ENCODE measurements at places on chromosomes 4 and X.

- no peak for DNase-seq
- H3K27ac ChIP-seq: no peak overlapping the region
- H3K36me3 ChIP-seq: no peaks in the 10 kb centered on the region
- no peaks in the 10 kb centered on the region for H3K27me3 ChIP-seq
- H3K4me3 ChIP-seq: no peak overlapping the region
These were observed 2384.1 kb downstream of the PCDH7 start for GRCh38 chr4:33104273-33104672.

GRCh38 chr4:158450741-158451140 lies 70.9 kb upstream of the RXFP1 start:
- no peak overlapping the region for H3K27ac ChIP-seq
- no peak for DNase-seq
- H3K4me3 ChIP-seq: no peak overlapping the region
- no peaks in the 10 kb centered on the region for H3K27me3 ChIP-seq

DNA sequence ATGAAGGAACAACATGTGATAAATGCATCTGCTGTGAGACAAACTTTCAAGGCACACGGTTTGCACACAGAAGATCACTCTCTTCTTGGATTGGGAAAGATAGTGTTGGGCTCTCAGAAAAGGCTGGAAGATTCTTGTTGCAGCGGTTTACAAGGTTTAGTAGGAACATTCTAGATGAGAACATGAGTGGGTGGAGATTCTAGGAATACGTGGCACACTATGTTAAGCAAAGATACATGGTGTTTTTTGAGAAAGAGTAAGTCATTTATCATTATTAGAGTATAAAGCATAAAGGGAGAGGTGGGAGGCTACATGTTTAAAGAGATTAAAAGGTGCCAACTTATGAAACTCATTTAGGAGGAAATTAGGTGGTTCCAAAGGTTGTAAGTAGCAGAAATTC lies 348.8 kb upstream of the HS3ST1 start:
- no peaks in the 10 kb centered on the region for H3K27me3 ChIP-seq
- H3K4me3 ChIP-seq: no peak overlapping the region
- no peak overlapping the region for H3K27ac ChIP-seq

- no peak for DNase-seq
- H3K36me3 ChIP-seq: no peaks in the 10 kb centered on the region
- no peak overlapping the region for H3K27ac ChIP-seq
- H3K27me3 ChIP-seq: no peaks in the 10 kb centered on the region
- H3K4me1 ChIP-seq: no peaks in the 10 kb centered on the region
- no peak overlapping the region for H3K4me3 ChIP-seq
These were observed 63.3 kb upstream of the PRPS1 start for GRCh38 chrX:107565015-107565414.

DNA sequence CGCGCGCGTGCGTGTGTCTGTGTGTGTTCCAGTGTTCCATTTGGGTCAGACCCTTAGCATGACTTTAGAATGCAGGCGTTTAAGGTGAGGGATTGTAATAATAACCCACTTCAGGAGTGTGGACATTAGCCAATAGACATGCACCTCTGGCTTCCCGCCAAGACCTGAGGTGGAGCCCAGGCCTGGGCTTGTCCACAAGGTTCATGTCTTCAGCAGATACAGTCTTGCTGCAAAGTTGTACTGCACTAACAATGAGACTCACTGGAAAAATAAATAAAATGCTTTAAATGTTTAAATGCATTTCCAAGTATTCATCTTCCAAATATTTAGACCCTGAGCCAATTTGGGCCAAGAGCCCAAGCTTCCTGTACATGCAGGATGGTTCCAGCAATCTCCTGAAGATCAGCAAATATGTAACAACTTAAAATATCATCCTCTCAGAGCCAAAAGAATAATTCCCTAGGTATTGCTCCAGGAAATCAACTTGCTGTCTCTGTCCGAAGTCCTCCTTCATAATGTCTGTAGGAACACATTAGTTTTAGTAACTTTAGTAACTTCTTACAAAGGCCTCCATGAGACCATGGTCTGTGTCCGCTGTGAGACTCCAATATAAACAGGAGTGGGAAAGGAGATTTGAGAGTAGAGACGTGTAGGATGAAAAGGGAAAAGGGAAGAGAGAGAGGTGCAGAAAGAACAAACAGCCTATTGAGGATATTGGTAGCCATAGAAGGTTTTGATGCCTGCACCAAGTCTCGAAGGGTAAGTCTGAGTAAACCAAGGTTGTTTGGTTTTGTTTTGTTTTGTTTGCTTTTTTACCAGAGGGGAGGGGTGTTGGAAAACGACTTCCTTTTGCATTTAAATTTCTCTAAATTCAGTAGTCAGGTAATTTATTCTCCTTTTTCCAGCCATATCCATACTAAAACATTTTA lies 98.5 kb upstream of the KLF3 start:
- peak overlapping the region; percentile 12 for H3K27ac ChIP-seq
- no peaks in the 10 kb centered on the region for H3K36me3 ChIP-seq
- peaks cover 42% of the 10 kb centered on the region for H3K4me1 ChIP-seq
- H3K4me3 ChIP-seq: no peak overlapping the region
- peak; percentile 62 for DNase-seq

GRCh38 chr4:22477136-22477812 lies 38.6 kb downstream of the ADGRA3 start:
- no peaks in the 10 kb centered on the region for H3K27me3 ChIP-seq
- H3K4me3 ChIP-seq: no peak overlapping the region
- no peak overlapping the region for H3K27ac ChIP-seq
- no peak for DNase-seq
- no peaks in the 10 kb centered on the region for H3K4me1 ChIP-seq

- H3K27me3 ChIP-seq: no peaks in the 10 kb centered on the region
- H3K36me3 ChIP-seq: peaks cover 54% of the 10 kb centered on the region
- no peaks in the 10 kb centered on the region for H3K4me1 ChIP-seq
These were observed 21.9 kb downstream of the INTS12 start for GRCh38 chr4:105686571-105686970.

DNA sequence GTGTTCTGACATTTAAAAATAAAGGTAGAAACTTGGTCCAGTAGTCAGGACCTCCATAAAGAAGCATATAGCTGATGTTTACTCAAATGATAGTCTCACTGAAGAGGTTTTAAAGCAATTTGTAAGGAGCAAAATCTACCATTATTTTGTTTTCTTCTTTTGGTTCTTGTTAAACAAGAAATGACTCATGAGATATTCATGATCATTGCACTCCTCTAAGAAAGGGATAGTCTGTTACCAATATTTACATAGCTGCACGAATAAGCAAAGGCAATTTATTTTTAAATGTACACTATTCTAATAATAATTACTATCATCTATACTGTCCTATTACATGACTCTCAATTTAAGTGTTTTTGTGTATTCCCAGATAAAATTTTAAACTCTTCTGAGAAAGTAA lies 397.9 kb downstream of the FAM47B start:
- no peaks in the 10 kb centered on the region for H3K4me1 ChIP-seq
- H3K36me3 ChIP-seq: no peaks in the 10 kb centered on the region

- H3K27me3 ChIP-seq: no peaks in the 10 kb centered on the region
- DNase-seq: no peak
- H3K4me3 ChIP-seq: no peak overlapping the region
- peaks cover 49% of the 10 kb centered on the region for H3K36me3 ChIP-seq
- no peak overlapping the region for H3K27ac ChIP-seq
- H3K4me1 ChIP-seq: peaks cover 7% of the 10 kb centered on the region
These were observed 5.8 kb downstream of the AGA start for GRCh38 chr4:177436456-177436855.

Measured in suprapubic skin (tissue), 4 donors.